A549 treated with Mapracorat at 1 μM for 4 hours (cell line): ENCODE measurements at places on chromosomes 3 and 15. TPM values are rescaled to one million over a fixed set of nuclear protein-coding genes. Genes with fewer than 3 reads are reported as not detected.

Gene DAZL
- total RNA-seq = not detected in 5 replicates

Gene CHDH
- total RNA-seq = 1.7 to 2.9 TPM (median 2.2 TPM) in 5 replicates

Gene DNAJA4
- not detected in 5 replicates for total RNA-seq

Gene RPUSD2
- 13.3 to 15.7 TPM (median 15.3 TPM) in 5 replicates for total RNA-seq

Gene GABRA5
- 80.9 to 122 TPM (median 102 TPM) in 5 replicates for total RNA-seq

Gene ZBTB47
- total RNA-seq = 5.0 to 7.1 TPM (median 6.4 TPM) in 5 replicates

Gene HDC
- 0.08 to 0.10 TPM (median 0.08 TPM) in 3 of 5 replicates, not detected in the others for total RNA-seq

Gene ITPKA
- total RNA-seq = 3.6 to 6.7 TPM (median 5.2 TPM) in 5 replicates

Gene ABHD17C
- 27.7 to 32.5 TPM (median 29.0 TPM) in 5 replicates for total RNA-seq

Gene FES
- 0.43 to 1.0 TPM (median 0.78 TPM) in 5 replicates for total RNA-seq

Gene AVEN
- 21.0 to 23.8 TPM (median 23.5 TPM) in 5 replicates for total RNA-seq

Gene HESX1
- total RNA-seq = 0.31 to 0.72 TPM (median 0.34 TPM) in 3 of 5 replicates, not detected in the others

Gene HACD3
- total RNA-seq = 125 to 146 TPM (median 143 TPM) in 5 replicates

Gene NOX5
- 0.21 to 0.43 TPM (median 0.30 TPM) in 5 replicates for total RNA-seq

Gene RTP3
- total RNA-seq = not detected in 5 replicates

Gene LRRIQ4
- not detected in 5 replicates for total RNA-seq

Gene C15orf62
- 0.07 TPM in 3 of 5 replicates, not detected in the others for total RNA-seq

Gene WDR49
- total RNA-seq = not detected in 5 replicates

Gene NR2E3
- total RNA-seq = 0.08 to 0.31 TPM (median 0.25 TPM) in 5 replicates

Gene STRIT1
- total RNA-seq = not detected in 5 replicates

Gene WDR93
- total RNA-seq = 0.07 to 0.25 TPM (median 0.19 TPM) in 5 replicates

Gene IMPG2
- total RNA-seq = 0.01 to 0.02 TPM (median 0.02 TPM) in 3 of 5 replicates, not detected in the others

Gene ILDR1
- not detected in 5 replicates for total RNA-seq

Gene HTR3E
- not detected in 5 replicates for total RNA-seq

Gene RASSF1
- 16.1 to 20.9 TPM (median 20.4 TPM) in 5 replicates for total RNA-seq

Gene MUC20
- total RNA-seq = 0.38 to 1.3 TPM (median 0.54 TPM) in 5 replicates

Gene TMCO5A
- not detected in 5 replicates for total RNA-seq

Gene THBS1
- 36.1 to 61.3 TPM (median 47.5 TPM) in 5 replicates for total RNA-seq

Gene BCL2A1
- 9.8 to 18.7 TPM (median 12.3 TPM) in 5 replicates for total RNA-seq

Gene LYZL4
- total RNA-seq = not detected in 5 replicates

Gene RTP1
- not detected in 5 replicates for total RNA-seq

Gene KBTBD13
- total RNA-seq = not detected in 5 replicates

Gene CCR1
- total RNA-seq = not detected in 5 replicates

Gene PLCH1
- total RNA-seq = 0.71 to 1.1 TPM (median 0.82 TPM) in 5 replicates

Gene COX17
- 108 to 126 TPM (median 111 TPM) in 5 replicates for total RNA-seq

Gene FSIP1
- total RNA-seq = 0.70 to 1.1 TPM (median 0.89 TPM) in 5 replicates

Gene CCDC54
- not detected in 5 replicates for total RNA-seq

Gene TOP2B
- total RNA-seq = 56.8 to 74.7 TPM (median 60.3 TPM) in 5 replicates
